ENCODE measurements at places on chromosomes 16 and 17.

DNA sequence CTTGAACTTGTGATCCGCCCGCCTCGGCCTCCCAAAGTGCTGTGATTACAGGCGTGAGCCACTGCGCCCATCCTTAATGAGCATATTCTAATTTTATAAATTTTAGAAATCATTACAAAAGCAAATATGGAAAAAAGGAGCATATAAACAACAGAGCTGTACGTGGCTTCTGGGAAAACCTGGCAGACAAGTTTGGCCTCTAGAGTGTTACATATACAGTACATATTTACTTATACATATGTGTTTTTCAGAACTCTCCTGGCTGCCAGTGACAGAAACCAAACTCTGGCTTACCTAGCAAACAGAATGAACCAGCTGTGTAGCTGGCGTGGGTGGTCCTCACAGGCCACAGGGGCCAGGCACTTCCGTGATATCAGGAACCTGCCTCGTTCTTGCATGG is 10.1 kb downstream of the DRC3 start:
- no peak for DNase-seq

- no peak for DNase-seq
These were observed 257.8 kb downstream of the CPPED1 start for GRCh38 chr16:12545792-12546342.

- DNase-seq: no peak
These were observed 9.0 kb downstream of the KRTAP9-7 start for GRCh38 chr17:41284546-41284945.

DNA sequence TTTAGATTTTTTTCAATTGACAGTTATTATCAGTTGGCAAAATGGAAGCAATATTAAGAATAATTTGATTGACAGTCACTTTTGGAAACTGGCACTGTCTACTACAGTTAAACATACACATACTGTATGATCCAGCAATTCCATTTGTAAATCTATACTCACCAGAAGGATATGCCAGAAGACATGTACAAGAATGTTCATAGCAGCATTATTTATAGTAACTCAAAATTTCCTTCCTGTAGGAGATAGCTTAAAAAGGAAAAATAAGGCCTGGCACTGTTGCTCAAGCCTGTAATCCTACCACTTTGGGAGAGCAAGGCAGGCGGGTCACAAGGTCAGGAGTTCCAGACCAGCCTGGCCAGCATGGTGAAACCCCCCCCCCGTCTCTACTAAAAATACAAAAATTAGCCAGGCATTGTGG is 89.3 kb downstream of the VMP1 start:
- no peak for DNase-seq

- no peak for DNase-seq
These were observed 135.2 kb upstream of the HS3ST3A1 start for GRCh38 chr17:13736916-13737315.

GRCh38 chr16:77882358-77882757 is 94.0 kb downstream of the VAT1L start:
- DNase-seq: no peak

- DNase-seq: no peak
These were observed 385.2 kb upstream of the ZFHX3 start for GRCh38 chr16:73432850-73433730.

DNA sequence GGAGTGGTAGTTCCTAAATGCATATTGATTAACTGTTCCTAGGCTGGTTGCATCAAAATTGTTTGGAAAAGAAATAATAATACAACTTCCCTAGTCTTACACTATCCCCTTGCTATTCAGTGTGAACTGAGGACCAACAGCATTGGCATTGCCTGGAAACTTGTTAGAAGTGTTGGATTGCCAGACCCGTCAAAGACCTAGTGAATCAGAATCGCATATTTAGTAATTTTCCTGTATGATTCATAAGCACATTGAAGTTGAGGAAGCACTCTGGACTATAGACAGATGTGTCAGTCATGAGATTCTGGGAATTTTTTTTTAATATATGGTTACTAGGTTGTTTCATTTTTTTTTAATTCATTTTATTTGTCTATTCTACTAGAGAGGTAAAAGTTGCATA is 34.7 kb upstream of the KCNJ16 start:
- no peak for DNase-seq

- no peak for DNase-seq
These were observed 303.0 kb upstream of the ZFHX3 start for GRCh38 chr16:73350707-73351452.

GRCh38 chr16:85027958-85028684 is 526 bp downstream of the KIAA0513 start:
- no peak for DNase-seq

DNA sequence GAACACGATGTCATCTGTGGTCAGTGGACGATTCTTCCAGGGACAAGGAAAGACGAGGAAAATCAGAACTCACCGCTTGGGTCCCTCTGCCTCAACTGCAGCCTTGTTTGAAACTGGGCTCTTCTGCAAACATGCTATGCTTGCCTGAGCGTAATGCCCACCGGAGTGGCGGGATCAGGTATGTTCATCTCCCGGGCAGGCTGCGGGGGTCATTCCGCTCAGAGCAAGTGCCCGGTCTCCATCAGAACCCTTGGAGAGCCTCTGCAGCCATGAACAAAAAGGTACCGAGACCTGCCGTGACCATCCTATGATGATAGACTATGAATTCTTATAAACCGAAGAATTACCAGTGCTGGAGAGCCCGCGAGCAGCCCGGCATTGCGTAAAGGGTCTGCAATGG is 64.5 kb upstream of the DNAH17 start:
- no peak for DNase-seq

GRCh38 chr16:69311533-69312387 is 610 bp downstream of the VPS4A start:
- DNase-seq: no peak

DNA sequence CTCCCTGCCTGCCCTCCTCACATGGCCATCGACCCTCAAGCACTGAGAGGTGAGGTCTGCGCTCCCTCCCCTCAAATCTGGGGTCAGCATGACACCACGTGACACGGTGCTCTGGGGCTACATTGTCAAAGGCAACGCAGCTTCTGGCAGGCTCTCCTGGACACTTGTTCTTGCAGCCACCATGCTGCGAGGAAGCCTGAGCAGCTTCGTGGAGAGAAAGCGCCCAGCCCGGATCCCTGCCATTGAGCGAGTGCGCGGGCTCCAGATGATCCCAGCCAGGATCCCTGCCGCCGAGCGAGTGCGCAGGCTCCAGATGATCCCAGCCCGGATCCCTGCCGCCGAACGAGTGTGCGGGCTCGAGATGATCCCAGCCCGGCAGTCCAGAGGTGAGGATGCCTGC is 70.9 kb upstream of the METRNL start:
- no peak for DNase-seq

Measured in stimulated activated CD8-positive, alpha-beta memory T cell treated with anti-CD3 and anti-CD28 coated beads, Interleukin-4, amount 100 ng/mL, for 4 hours (primary cell).